ENCODE measurements at places on chromosomes 16 and 17.

DNA sequence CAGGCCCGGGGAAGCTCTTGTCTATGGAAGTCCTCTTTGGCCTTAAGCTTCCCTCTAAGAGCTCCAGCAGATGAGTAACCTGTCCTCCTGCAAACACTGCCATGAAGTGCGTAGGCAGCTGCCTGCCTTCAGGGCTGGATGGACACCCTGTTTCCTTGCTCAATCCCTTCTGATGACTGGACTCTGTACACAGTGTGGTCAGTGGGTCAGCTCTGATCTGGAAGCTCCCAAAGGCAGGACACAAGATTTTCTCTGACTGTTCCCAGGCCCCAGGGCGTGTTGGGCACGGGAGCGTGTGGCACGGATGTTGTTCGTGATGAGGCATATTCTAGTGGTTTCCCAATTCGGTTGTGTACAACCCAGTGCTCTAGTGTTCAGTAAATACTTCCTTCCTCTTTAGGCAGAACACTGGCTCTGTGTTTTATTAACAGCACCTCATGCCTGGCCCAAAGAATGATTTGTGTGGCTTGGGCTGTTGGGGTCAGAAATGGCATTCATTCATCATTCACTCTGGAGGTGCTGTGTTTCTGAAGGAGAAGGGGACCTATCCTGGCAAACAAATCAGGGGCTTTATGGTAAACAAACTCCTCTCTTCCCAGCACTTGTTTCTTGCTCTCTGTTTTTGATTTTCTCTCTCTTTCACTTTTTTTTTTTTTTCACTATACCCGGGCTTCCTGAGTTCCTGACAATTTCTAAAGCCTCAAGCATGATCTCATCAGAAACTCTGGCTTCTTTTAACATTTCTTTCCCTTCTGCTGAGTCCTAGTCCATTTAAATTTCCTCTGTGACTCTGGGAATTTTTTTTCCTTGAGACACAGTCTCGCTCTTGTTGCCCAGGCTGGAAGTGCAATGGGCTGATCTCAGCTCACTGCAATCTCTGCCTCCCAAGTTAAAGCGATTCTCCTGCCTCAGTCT, 12.0 kb upstream of the RNF157 start:
- DNase-seq: no peak

- no peak for DNase-seq
Observed at GRCh38 chr16:87836844-87837581, 32.3 kb downstream of the SLC7A5 start.

- DNase-seq: no peak
Observed at GRCh38 chr17:63975541-63976092, 2.9 kb upstream of the SCN4A start.

- DNase-seq: no peak
Observed at GRCh38 chr17:45874151-45874550, 20.2 kb upstream of the MAPT start.

- no peak for DNase-seq
Observed at GRCh38 chr16:65783709-65784474, 582.6 kb upstream of the CDH5 start.

GRCh38 chr16:57593021-57593420, 35.4 kb upstream of the ADGRG1 start:
- DNase-seq: no peak

GRCh38 chr16:8718851-8719680, 44.6 kb downstream of the ABAT start:
- no peak for DNase-seq

All from brain pericyte (primary cell).